Activated CD8-positive, alpha-beta memory T cell treated with anti-CD3 and anti-CD28 coated beads for 24 hours (primary cell): ENCODE measurements at places on chromosomes 5 and 9.

GRCh38 chr5:159345336-159345735 is 15.0 kb upstream of the IL12B start:
- DNase-seq, result no peak

GRCh38 chr5:110913221-110913620 is 158.3 kb upstream of the TSLP start:
- DNase-seq, result no peak

- DNase-seq, result no peak
Observed at GRCh38 chr5:141603923-141604717, 14.7 kb downstream of the DIAPH1 start.

DNA sequence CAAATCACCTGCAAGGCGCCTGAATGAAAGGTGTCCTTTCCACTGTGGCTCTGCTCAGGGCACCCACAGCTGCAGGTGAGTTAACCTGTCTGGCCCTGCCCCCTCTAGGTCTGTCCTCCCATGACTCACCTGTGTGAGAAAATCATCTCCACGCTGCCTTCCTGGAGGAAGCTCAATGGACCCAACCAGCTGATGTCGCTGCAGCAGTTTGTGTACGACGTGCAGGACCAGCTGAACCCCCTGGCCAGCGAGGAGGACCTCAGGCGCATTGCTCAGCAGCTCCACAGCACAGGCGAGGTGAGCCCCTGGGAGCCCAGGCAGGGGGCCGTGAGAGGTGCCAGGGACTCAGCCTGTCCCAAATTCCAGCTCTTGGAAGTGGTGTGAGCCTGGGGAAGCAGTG is 23.0 kb upstream of the CTSL start:
- DNase-seq, result no peak

- DNase-seq, result no peak
Observed at GRCh38 chr9:129653823-129654553, 11.5 kb upstream of the PRRX2 start.

GRCh38 chr5:6450319-6450833 is 1.7 kb downstream of the UBE2QL1 start:
- DNase-seq, result no peak

DNA sequence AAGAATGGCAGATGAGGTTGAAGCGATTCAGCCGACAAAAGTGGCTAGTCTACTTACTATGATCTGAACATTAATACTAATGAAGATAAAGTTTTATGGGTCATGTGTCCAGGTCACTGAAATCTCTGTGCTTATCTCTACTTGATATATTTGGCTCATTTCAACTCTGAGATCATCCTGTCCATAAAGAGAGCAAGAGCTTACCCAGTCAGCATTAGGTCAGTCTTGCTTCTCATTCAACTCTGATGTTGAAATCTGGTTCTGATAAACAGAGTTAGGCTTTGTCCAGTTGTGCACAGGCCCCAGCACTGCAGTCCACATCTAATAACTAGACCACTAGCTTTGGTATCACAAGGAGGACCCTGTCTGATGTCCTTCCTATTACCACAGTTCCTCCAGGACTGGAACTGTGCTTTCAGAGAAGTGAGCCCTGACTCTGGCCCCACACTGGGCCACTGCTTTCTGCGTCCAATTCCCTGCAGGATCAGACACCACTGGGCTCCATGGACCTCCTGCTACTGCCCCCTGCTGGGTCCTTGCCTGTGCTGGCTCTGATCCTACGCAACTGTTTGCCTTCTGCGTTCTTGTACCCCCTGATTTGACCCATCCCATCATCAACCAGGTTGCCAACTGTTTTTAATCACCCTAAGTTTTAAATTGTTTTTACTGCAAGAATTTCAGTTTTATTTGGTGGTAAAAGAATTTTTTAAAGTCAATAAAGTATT is 23.7 kb upstream of the FAM120A start:
- DNase-seq, result no peak

DNA sequence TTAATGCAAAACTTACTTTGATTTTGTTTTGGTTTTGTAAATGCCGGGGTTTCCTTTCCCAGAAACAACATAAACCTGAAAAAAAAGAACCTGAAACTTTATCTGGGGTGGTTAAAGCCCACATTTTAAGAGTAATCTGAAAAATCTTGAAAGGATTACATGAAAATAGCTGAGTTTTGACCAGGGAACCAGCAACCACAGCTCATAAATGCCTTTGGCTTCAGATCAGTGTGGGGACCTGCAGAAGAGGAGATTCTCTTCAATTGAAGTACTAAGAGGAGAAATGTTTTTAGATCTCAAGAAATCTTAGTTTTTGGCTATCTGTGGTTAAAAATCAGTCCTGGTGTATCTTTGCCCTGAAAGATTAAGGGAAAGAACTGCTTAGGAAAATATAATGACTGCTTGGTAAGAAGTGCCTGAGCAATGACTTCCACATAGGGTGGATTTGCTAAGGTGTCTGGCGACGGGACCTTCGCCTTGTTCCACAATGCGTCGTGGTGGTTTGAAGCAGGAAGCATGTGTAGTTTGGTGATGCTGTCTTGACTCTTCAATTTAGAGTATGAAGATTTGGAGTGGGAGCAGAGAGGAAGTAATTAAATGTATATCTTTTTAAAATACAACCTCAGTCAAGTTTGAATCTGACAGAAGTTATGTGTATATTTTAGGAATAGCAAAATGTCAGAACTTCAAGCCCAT is 186.5 kb downstream of the MAN2A1 start:
- DNase-seq, result no peak

DNA sequence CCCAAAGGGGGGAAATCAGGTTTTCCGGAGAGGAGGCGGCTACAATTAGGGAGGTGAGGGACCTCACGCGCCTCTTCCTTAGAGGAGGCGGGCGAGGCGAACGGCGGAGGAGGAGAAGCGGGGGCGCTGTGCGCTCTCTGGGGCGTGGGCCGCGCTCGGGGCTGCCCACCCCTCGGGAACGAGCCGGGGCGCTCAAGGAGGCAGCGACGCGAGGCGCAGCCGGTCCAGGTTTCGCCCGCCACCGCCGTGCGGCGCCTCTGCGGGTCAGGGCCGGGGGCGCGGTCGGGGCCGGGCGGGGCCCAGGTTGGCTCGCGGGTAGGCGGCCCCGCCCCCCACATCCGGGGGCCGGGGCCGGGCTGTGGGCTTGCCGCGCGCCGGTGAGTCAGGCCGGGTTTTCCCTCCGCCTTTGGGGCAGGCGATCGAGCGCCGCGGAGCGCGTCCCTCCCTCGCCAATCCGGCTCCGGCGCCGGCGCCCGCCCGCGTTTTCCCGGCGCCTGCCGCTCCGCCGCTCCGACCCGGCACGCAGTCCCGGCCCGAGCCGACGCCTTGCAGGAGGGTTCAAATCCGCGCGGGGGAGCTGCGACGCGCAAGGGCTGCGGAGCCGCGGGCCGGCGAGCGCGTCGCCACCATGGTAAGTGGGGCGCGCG is at the start of gene N4BP3:
N4BP3 (plus strand) TSS at position 392 of the 647 bp plus-strand sequence. CDS start 6,052 bp downstream, outside the sequence.
- peak; percentile 91 for DNase-seq

- DNase-seq, result no peak
Observed at GRCh38 chr5:135376961-135377624, 21.9 kb downstream of the MACROH2A1 start.

- no peak for DNase-seq
Observed at GRCh38 chr5:133083901-133084300, 32.1 kb downstream of the HSPA4 start.

DNA sequence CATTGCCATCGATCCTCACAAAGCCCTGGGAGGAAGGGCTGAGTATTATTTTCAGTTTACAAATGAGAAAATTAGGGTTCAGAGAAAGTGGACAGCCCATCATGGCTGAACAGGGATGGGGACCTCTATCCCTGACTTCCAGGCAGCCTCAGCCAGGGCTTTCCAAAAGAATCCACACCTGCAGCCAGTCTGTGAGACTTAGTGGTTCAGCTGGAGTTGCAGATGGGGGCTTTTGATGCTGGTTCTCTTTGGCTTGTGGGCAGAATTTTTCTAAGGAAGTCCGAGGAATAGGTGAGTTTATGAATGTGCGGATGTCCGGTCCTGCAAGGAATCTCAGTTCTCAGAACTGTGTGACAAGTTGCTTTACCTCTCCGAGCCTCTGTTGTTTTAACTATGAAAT is 138.1 kb downstream of the RGS3 start:
- DNase-seq, result no peak

DNA sequence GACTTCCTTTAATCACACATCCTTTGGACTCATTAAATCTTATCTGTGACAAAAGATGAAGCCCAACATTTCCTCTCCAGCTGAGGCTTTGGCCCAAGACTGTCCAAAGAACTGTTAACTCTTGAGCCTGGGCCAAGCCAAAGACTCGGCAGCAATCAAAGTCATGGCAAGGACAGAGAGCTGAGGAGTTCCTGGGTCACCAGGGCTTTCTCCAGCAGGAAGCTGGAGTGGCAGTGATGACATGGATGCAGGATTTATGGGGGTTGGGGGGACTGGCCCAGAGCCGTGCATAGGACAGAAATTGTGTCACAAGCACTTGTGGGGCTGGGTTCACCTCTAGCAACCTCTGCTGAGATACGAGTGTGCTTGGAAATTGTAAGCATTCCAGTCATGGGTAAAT is 440.3 kb downstream of the PLK2 start:
- DNase-seq, result no peak

- no peak for DNase-seq
Observed at GRCh38 chr5:138748630-138749081, 4.6 kb upstream of the CTNNA1 start.

DNA sequence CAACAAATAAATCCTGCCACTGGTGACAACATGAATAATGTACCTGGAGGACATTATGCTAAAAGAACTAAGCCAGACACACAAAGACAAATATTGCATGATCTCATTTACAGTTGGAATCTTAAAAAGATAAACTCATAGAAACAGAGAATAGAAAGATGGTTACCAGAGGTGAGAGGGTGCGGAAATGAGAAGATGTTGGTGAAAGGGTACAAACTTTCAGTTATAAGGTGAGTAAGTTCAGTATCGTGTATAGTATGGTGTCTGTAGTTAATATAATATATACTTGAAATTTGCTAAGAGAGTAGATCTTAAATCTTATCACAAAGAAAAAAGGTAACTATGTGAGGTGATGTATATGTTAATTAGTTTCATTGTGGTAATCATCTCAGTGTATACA is 63.3 kb downstream of the PRRC1 start:
- no peak for DNase-seq

GRCh38 chr5:99815-100214 is 7.8 kb downstream of the PLEKHG4B start:
- DNase-seq, result no peak

DNA sequence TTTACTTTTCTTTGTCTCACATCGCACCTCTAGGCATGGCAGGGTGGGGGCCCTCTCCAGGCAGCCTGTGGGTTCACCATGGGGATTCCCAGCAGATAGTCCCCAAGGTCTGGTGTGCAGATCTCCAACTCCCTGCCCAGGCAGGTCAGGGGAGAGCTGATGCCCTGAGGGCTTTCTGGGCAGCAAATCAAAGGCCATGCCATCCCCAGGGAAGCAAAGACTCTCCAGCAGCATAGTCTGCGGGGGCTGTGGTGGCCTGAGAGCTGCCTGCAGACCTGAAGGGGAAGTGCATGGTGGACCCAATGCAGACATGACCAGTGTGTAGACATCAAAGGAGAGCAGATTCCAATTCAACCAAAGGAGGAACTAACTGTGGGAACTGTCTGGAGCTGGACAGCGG is 7.7 kb downstream of the NEURL1B start:
- no peak for DNase-seq

DNA sequence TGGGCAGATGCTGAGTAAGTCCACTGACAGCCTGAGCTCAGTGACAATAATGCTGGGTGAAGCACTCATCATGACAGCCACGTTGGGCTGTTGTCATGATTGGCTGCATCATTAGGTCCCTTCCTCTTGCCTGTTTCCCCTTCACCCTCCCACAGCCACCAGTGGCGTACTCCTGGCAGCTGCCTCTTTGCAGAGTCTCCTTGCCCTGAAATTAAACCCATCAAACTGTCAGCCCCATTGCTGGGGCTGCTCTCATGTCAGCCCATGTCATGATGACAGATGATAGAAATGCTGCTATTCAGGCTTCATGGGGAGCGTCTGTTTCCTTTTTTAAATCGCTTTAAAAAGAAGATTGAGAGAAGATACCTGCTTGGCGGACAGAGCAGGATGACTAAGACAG is 327.4 kb downstream of the AGTPBP1 start:
- DNase-seq, result no peak

DNA sequence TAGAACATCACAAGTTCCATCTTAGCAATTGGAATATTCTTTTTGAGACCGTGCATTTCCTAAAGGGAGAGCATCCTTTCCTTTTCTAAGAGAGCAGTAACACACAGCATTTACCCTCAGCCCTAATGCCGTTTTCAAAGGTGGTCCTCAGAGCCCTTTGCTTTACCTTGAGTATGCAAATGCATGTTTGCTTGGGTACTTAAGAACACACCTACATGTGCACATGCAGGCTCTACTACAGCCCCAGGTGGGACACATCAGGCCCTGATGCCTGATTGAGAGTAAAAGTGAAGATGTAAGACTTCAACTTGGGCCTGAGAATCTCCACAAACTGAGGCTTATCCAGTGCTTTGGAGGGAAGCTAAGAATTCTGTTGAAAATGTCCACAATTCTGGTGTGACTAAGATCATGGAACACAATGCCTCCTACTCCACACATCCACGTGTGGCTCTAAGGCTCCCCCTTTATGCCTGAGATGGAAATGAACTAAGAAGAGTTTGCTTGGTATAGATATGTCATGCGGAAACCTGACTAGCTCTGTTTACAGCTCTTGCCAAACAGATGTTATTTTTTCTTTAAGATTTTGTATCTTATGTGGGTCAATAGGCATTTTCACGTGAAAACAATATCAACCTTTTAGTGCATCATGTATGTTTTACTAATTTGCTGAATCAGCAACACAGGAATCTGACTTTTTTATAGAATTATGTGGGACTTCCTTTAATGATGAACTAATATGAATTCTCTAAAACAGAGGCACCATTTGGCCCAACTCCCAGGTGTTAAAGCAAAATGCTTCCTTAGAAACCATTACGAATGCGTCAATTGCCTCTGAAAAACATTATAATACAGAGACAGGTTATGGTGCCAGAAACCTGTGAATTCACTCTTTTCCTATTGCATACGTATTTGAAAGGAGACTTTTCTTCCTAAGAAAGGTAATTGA is 48.9 kb upstream of the SLC2A8 start:
- no peak for DNase-seq

GRCh38 chr9:116452227-116452626 is 234.9 kb upstream of the TRIM32 start:
- no peak for DNase-seq

- DNase-seq, result no peak
Observed at GRCh38 chr5:174008922-174009321, 20.0 kb downstream of the C5orf47 start.

GRCh38 chr5:79480991-79481390 is 32.9 kb downstream of the HOMER1 start:
- DNase-seq, result no peak

- no peak for DNase-seq
Observed at GRCh38 chr5:79774171-79774854, 84.7 kb downstream of the CMYA5 start.

GRCh38 chr9:114229295-114229694 is 74.0 kb downstream of the COL27A1 start:
- no peak for DNase-seq

- DNase-seq, result no peak
Observed at GRCh38 chr9:37511016-37512010, 25.6 kb downstream of the POLR1E start.

GRCh38 chr5:66143473-66144073 is 527 bp upstream of the SREK1 start:
- DNase-seq, result no peak

GRCh38 chr5:139040081-139040480 is 158.1 kb downstream of the SIL1 start:
- no peak for DNase-seq
